ENCODE measurements at places on chromosomes 1 and 21.

GRCh38 chr1:59055908-59056719, 240.8 kb upstream of the FGGY start:
- no peak for DNase-seq

- DNase-seq, result no peak
These were observed 19.5 kb downstream of the MAP7D1 start for GRCh38 chr1:36175137-36176095.

GRCh38 chr1:60553730-60554129, 480.2 kb upstream of the C1orf87 start:
- no peak for DNase-seq

DNA sequence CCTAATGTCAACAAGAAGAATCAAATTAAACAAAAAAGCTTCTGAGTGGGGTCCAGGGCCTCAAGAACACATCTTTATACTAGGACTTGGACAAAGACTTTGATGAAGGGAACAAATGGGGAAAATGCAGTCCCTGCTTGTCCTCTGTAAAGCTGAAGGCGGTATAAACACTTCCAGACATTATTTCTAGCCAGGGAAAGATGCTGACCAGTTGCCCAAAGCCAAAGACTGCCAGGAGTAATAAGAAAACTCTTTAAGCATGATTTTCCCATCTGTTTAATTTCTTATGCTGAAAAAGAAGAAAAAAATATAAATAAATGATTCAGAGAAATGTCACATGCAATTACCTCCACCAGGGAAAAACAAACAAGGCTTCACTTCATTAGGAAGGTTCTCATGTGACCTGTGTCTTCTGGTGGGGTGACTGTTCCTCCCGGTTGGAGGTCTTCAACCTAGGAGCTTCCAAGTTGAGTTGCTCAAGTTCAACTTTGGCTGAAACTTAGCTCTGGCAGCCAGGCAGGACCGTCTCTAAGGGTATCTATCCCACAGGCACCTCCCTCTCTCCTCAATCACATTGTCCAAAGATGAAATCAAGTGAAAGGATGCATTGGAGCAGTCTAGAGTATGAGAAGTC, 65.2 kb upstream of the KCNE2 start:
- no peak for DNase-seq

- no peak for DNase-seq
These were observed 31.9 kb downstream of the FAM163A start for GRCh38 chr1:179775009-179775408.

DNA sequence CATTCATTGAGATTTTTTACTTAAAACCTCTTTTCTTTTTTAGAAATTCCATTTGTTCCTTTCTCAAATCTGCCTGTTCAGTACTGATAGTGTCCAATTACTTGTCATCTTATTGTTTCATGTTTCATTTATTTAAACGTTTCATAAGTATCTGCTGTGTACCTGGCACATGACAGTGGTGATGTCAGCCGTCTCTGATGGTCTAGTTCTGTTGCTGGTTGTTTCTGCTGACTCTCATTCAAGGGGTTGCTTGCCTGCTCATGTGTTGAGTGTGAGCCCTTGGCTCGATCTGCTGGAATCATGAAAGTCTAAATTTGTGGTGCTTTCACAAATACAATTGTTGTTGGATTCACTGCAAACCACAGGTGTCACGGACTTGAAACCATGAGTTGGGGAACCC, 25.5 kb upstream of the C2CD2 start:
- DNase-seq, result no peak

DNA sequence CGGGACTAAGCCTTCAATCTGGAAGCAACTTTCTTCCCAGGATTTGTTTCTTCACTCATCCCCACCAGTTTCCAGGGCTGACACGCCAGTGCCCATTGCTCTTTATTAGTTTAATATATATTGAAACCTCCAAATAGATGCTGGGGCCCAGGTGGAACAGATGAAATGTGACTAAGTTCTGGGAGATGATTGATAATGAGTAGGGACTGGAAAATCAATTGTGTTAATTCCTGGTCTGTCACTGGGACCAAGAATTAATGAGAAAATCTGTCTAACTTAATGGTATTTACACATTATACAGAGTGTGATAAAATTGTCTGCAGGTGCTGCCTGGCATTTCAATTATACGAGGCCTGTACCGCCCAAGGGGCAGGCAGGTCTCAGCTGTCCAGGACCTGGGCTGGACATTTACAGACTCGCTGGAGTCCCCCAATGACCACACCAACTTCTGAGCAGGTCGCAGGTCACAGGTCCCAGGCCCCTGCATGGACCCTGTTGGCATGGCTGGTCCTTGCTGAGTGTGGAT, 35.8 kb downstream of the UBIAD1 start:
- DNase-seq, result no peak

DNA sequence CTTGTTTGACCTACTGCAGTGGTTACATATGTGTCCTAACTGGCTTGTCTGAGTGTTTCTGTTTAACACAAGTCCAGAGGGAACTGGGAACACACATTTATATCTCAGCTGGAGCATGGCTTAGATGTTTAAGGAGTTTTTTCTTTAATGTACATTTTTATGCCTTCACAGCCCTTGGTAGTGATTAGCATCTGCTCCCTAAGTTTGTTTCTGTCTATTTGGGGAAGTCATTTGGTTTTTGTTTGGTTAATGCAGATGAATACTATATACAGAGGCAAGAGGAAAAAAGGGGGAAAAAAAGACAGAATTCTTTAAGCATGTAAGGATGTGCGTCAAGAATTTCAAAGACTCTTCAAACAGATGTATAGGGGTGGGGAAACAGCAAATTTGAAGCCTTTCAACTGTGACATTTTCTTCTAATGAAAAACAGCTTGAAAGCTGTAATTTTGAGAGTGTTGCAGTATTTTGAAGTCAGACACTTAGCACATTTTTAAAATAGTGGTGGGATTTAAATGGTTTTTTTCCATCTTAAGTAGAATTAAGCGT, 15.4 kb downstream of the MACO1 start:
- no peak for DNase-seq

- no peak for DNase-seq
These were observed 1.1 kb downstream of the FOXO6 start for GRCh38 chr1:41362357-41362721.

GRCh38 chr1:162187687-162188276, 118.3 kb downstream of the NOS1AP start:
- no peak for DNase-seq

DNA sequence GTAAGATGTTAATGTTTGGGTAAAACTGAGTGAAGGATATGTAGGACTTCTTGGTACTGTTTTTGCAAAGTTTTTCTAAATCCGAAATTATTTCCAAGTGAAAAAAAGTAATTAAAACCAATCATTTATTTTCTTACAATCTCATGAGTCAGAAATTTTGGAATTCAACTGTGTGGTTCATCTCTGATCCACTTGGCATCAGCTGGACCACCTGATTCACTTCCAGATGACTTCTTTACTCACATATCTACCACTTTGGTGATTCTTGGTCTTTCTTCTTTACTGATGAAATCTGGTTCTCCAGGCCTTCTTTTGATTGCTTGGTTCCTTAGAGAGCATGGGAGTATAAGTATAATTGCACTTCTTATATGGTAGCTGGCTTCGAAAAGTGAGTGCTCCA, 254.9 kb upstream of the CACYBP start:
- DNase-seq, result no peak

DNA sequence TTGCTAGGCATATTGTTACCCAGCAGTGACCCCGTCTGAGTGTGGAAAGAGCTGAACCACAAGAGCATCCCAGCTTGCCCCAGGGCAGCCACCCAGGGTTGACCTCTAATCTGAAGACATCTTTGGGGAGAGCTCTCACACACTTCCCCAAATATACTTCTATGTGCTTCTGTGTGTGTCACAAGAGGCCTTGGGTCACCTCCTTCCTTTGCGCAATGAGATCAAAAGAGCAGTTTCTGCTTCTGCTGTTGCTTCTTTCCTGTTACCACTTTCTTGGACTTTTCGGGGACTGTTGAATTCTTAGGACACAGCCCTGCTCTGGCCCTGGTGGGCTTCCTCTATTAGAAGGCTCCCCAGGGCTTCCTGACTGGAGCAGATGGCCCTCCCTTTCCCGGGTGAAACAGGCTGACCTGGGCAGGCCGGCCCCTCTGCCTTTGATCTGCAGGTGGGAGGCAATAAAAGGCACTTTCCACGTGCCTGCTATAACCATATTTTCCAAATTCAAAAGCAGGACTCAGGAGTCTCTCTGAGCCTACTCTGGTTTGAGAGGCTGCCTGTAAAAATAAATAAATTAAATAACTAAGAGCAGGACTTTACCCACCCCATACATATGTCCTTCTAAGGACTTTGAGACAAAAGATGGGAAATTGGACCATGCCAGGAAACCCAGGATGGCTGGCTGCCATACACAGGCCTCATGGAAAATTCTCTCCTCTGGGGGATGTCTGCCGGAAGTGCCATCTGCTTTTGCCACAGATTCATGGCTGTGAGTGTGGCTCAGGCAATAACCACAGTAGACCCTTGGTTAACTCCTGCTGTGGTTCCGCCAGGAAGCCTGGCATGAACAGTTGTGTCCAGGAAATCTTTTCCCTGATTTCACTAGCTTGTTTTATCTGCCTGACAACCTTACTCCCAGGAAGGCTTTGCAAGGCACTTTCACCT, 28.3 kb upstream of the RCSD1 start:
- DNase-seq, result no peak

- no peak for DNase-seq
These were observed 32.9 kb downstream of the COL11A1 start for GRCh38 chr1:103075316-103076000.

GRCh38 chr1:11648039-11648438, 6.2 kb downstream of the FBXO2 start:
- DNase-seq, result no peak

- no peak for DNase-seq
These were observed 61.9 kb upstream of the RGS1 start for GRCh38 chr1:192513697-192514096.

DNA sequence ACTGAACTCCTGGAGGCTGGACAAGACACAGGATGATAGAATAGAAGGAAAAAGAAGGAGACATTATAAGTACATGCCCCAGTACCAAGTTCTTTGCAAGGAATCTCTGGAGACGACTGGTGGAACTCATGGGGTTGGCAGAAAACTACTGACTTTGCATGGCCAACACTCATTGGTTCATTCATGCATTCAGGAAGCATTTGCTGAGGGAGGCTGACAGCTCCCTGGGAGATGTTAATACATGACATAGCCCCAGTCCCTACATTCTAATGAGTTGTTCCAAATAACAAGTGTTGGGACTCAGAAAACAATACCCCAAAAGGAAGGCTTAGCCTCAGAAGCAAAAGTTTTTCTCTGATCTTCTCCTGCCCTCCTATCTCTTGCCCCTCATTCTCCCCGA, 172.8 kb upstream of the IRF2BP2 start:
- no peak for DNase-seq

GRCh38 chr1:91948097-91948496, 1.1 kb upstream of the BRDT start:
- no peak for DNase-seq

- no peak for DNase-seq
These were observed 28.1 kb downstream of the TNFRSF8 start for GRCh38 chr1:12091191-12091590.

DNA sequence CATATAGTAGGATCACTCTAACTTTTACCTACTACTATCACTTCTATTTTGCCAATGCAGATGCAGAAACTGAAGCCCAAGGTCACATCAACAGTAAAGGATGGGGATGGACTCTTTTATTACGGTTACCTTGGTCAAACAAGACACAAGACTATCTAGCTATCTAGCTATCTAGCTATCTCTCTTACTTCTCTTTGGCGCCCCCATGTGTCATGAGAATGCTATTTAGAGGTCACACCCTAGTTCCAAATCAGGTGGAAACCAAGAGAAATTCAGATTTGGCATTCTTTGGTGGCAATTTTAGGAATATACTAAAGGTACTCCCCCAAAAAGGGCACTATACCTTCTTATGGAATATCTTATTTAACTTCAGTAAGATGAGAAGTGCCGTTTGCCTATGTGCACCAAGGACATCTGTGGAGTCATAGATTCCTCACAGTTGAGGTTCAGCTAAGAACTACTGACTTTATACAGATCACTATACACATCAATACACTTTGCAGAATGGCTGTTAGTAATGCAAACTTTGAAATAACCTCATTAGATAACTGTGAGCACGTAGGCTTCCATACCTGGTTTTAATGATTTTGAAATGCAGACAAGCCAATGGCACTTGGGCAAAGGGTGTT, 6.7 kb downstream of the ZNF648 start:
- DNase-seq, result peak; percentile 7

DNA sequence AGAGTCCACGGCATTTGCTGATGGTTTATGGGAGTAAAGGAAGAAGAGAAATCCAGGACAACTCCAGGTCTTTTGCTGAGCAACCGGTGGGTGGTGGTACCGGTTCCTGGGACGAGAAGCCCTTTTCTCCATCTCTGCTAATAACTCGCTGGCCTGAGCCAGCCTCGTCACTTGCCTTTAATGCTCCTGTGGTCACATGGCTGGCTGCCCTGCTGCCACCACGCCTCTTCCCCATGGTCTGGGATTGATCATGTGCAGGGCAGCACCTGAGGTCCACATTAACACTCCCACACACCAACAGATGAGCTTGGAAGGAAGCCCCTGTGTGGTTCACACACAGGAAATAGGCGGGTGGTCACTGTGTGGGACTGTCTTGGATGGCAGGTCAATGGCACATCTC, 10.3 kb upstream of the ETS2 start:
- no peak for DNase-seq

GRCh38 chr1:109389638-109390341, 7.9 kb downstream of the SORT1 start:
- DNase-seq, result no peak

- no peak for DNase-seq
These were observed 6.1 kb downstream of the TNFRSF25 start for GRCh38 chr1:6459850-6460265.

GRCh38 chr1:93304716-93305138, 41.0 kb upstream of the DR1 start:
- DNase-seq, result peak; percentile 3

DNA sequence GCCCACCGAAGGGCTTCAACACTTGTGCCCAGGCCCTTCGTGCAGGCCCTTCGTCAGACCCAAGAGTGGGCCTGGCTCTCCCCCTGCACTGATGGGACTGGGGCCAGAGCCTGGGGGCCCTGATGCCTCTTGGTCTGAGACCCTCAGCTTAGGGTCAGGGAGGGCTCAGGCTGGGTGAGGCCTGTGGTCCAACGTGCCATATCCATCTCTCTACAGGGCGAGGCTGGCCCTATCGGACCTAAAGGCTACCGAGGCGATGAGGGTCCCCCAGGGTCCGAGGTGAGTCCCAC, 15.6 kb downstream of the COL6A1 start:
- no peak for DNase-seq

GRCh38 chr1:159315381-159315780, 13.2 kb downstream of the FCER1A start:
- DNase-seq, result no peak

DNA sequence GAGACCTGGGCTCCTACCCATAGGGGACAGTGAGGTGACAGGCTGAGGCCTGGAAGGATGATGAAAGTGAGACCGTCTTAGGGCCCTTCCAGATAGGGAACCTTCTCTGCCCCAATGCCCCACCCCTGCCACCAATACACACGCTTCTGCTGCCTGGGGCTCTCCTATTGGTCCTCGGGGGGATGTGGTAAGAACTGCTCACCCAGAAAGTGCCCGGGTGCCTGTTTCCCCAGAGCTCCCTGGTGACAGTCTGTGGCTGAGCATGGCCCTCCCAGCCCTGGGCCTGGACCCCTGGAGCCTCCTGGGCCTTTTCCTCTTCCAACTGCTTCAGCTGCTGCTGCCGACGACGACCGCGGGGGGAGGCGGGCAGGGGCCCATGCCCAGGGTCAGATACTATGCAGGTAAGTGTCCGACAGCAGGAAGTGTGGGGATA, 948 bp downstream of the SEMA4A start:
- DNase-seq, result no peak

Measured in stimulated activated CD4-positive, alpha-beta T cell treated with anti-CD3 and anti-CD28 coated beads, Interleukin-15, amount 100 ng/mL, for 1 hour (primary cell).